ENCODE measurements at places on chromosomes 13 and 19. TPM values are rescaled to one million over a fixed set of nuclear protein-coding genes. Genes with fewer than 3 reads are reported as not detected.

GRCh38 chr19:12913011-12913561 is 6.0 kb downstream of the SYCE2 start:
- no peak for DNase-seq

DNA sequence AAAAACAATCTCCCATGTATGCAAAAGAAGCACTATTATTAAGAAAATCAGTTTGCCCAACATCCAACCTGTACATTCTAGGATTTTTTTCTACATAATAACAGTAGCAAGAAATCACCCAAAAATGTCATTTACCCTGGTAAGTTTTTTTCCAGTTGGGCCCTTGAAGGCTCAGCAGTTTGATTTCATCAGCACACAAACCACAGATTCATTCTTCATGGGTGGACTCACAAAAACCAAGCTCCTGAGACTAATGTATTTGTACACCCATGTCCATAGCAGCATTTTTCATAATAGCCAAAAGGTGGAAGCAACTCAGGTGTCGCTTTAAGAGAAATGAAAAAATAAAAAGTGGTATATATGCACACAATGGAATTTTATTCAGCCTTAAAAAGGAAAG is 210.1 kb downstream of the TBC1D4 start:
- no peak for DNase-seq

Gene KCTD12
- 1.5 TPM for polyA plus RNA-seq

Gene RASIP1
- polyA plus RNA-seq: 0.76 TPM
